ENCODE measurements at places on chromosomes 5 and 9.

GRCh38 chr5:26278078-26278477 is 760.3 kb downstream of the CDH9 start:
- no peak for DNase-seq

- DNase-seq: no peak
Measured at GRCh38 chr9:93673839-93674334, 97.5 kb downstream of the PHF2 start.

- DNase-seq: no peak
Measured at GRCh38 chr5:150658121-150658520, 2.9 kb upstream of the MYOZ3 start.

- DNase-seq: no peak
Measured at GRCh38 chr5:160720822-160721221, 131.2 kb downstream of the ATP10B start.

DNA sequence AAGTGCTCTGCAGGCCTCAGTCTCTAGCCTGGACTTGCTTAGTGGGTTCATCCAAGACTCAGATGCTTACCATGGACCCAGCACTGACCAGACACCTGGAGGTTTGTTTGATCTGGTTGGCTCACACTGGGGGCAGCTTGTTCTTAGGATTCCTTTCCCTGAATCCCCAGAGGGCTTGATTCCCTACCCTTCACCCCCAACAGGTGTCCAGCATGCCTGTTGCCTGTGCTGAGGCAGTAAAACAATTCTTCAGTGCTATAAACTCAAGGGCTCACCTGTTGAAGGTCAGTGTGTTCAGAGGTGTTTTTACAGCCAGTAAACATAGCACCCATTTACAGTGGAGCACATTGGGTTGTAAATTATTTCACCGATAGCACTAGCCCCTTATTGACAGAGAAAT is 123.8 kb upstream of the KLF4 start:
- DNase-seq: no peak

GRCh38 chr5:53069626-53070025 is 39.9 kb downstream of the MOCS2 start:
- no peak for DNase-seq

DNA sequence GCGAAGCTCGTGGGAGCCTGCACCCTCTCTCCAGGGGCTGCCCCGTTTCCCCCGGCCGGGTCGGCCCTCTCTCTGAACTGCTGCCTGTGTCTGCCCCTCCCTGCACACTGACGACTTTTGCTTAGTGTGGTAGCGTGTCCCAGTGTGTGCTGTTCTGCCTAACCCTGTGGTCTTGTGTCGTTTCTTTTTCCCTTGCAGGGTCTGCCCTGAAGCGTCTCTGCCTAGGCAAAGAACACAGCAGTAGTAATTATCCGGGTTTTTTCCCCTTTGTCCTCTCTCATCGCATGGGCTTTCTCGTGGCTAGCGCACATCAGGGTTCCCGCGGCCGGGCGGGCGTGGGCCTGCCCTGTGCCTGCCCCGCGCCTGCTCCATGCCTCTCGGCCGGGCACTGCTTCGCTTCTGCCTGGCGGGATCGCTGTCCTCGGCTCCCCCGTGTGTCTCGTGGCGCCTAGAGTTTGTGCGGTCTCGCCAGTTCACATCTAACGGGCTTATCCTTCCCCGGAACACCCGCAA is 122.7 kb downstream of the WNK2 start:
- no peak for DNase-seq

- no peak for DNase-seq
Measured at GRCh38 chr5:142145106-142145900, 36.7 kb downstream of the NDFIP1 start.

- no peak for DNase-seq
Measured at GRCh38 chr5:86979811-86980411, 287.8 kb upstream of the RASA1 start.

DNA sequence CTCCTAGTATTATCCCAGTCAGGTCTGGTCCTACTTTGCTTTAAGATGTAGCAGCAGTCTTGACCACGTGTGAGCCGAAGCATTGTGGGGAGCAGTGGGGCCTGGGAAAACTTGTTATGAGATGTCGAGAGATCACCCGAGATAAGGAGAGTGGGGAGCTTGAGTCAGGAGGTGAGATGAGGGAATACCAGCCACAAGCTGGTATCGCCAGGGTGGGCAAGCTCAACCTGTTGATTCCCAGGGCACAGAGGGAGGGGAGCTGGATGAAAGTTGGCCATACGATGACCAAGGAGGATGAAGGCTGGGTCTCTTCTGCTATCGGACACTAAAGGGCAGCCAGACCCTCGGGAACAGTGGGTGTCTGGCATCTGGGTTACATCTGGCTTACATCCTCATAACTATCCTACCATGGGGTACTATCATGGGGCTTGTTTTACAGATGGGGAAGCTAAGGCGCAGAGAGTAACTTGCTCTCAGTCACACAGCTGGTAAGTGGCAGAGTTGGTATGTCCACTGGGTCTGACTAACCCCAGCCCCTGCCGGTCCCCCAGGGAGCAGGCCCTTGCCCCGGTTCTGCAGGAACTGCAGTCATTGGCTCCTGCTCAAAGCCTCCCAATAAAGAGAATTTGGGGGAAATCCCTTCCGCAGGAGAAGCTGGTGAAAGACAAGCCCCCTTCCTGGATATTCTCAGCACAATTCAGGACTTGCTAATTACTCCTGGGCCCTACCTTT is 13.4 kb upstream of the TIFAB start:
- DNase-seq: no peak

- DNase-seq: no peak
Measured at GRCh38 chr5:179766021-179766725, 27.6 kb upstream of the LTC4S start.

DNA sequence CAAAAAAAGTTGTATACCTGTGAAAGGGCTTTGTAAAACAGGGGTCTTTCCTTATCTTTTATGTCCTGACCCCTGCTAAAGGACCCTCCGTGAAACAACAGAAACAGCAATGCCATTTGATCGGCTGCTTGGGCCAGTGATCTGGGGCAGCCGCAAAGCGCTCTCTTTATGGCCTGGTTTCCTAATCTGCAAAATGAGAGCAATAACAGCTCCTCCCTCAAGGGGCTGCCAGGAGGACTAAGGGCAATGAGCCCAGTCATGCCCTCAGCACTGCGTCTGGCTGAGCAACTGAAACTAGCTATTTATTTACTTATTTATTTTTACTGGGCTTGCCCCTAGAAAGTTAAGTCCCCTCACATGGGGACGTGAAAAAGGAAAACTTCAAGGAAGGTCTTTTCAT is 18.3 kb downstream of the CMBL start:
- DNase-seq: no peak

- no peak for DNase-seq
Measured at GRCh38 chr5:139125991-139126390, 72.2 kb downstream of the SIL1 start.

DNA sequence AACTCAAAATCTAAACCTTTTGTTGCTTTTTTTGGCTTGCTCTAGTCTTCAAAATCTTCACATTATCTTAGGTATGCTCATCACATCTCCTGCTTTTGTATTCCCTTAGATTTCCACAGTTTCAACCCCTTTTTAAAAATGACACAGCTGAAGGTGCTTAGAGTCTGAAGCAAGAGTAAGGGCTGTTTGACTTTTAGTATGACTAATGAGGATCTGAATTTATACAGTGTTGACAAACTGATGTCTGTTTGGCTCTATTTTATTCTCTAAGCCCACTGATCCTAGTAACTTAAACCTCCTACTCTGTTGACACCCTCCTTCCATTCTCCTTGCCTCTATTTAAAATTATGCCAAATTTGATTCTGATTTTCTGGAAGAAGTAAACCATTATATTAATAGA is 200.1 kb downstream of the MCTP1 start:
- DNase-seq: no peak

DNA sequence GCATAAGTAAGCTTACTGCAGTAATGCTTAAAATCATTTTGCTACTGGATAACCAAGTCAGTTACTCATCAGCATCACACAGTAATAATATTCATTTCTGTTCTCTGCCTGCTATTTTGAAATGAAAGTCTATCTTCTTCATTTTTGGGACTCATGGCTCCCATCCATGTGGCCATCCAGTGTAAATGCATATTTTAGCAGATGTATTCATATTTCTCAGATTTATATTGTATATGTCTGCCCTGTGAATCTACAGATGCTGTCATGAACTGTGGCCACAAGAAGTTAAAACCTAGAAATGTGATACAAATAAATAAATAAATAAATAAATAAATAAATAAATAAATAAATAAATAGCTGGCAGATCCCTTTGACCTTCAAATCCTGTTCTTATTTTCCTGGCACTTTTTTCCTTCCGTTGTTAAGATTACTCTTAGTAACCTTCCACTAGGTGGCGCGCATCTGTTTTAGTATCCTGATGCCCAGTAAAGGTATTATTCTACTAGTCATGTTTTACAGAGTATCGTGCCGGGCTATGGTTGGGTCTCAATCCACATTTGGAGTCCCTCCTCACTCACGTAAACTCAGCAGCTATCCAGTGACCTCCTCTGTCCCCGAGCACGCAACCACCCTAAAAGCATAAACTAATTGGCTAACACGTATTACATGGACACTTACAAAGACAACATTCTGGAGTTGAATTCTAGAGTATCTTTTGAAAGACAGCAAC is 79.2 kb upstream of the IL7R start:
- peak; percentile 25 for DNase-seq

GRCh38 chr9:127131871-127132270 is 9.4 kb upstream of the ANGPTL2 start:
- no peak for DNase-seq

All from CMK (cell line).